ENCODE measurements at places on chromosomes 6 and 20.

DNA sequence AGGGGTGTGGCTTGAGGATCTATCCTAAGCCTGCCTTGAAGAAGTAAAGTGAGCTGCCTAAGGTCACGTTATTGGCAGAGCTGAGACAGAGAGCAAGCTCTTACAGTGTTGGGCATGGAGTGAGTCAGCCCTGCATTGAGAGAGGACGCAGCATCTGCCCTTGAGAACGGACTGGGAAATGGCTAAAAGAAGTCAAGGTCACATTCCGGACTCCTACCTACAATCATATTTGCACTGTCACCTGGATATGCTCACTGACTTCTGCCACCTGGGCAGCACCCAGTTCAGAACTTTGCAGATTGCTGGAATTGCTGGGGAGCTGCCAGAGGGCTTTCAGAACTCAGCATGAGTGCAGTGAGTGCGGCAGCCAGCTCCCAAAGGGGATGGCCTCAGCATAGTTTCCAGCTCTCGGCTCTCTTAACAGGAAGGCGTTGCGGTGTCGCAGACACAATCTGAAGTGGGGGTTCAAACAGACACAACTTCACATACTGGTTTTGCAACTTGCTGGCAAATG is 199.3 kb upstream of the SGK1 start:
- no peak for DNase-seq

DNA sequence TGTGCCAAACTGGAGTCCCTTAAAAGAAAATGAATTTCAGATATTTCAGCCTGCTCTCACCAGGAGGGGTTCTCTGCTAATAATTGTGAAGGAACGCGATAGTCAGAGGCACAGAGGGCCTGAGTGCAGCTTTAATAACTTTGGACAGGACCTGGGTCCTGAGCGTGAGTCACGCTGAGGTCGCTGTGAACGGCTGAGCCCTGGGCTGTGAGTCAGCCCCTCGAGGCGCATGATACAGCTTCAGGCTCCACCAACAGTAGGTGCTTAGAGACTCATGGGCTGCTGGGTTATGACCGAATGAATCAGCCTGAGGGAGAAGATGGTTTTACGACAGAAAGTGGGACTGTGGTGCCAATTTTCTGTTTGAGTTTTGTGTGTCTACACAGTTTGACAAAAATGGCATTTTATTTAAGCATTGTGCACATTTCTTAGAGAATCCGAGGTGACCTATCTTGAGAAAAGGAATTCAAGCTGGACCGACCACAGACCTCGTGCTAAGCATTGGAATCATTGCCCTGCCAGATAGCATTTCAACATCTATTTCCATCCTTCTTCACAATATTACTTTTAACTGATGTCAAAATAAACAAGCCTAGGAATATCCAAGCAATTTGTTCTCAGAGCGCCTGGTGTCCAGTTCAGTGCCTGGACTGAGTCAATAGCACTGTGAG is 183.0 kb downstream of the THBS2 start:
- no peak for DNase-seq

GRCh38 chr20:41649489-41649888 is 31.3 kb upstream of the CHD6 start:
- DNase-seq, result no peak

DNA sequence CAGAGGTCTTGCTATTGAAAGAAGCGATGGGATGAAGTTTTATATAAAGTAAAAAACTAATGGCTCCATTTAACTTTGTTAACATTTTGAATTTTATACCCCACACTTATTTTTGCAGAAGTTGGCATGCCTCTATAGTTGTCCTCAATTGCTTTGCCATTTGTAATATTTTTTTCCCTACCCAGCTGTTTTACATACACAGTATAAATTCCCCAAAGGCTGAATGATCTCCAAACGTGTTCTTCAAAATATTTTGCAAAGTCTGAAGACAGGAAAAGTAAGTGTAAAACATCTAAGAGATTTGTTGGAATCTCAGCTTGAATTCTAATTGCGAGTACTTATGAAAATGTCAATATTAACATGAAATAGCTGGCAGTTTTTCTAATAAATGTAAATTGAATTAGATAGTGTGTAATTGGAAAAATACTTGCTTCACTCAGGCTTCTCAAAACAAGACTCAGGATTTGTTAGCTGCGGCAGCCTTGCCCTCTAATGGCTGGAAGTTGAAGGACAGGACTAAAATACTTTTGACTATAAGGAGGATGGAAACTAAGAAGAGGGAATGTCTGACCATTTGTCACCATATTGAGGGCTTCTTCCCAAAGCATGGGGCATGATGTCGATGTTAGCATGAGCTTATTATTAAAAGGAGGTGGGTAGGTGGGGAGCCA is 226.8 kb downstream of the UST start:
- no peak for DNase-seq

GRCh38 chr6:169310983-169311382 is 57.3 kb upstream of the THBS2 start:
- no peak for DNase-seq

GRCh38 chr6:142569676-142570075 is 267.9 kb downstream of the ADGRG6 start:
- no peak for DNase-seq

- DNase-seq, result no peak
These were observed 37.7 kb downstream of the ADGRF1 start for GRCh38 chr6:47004463-47004862.

DNA sequence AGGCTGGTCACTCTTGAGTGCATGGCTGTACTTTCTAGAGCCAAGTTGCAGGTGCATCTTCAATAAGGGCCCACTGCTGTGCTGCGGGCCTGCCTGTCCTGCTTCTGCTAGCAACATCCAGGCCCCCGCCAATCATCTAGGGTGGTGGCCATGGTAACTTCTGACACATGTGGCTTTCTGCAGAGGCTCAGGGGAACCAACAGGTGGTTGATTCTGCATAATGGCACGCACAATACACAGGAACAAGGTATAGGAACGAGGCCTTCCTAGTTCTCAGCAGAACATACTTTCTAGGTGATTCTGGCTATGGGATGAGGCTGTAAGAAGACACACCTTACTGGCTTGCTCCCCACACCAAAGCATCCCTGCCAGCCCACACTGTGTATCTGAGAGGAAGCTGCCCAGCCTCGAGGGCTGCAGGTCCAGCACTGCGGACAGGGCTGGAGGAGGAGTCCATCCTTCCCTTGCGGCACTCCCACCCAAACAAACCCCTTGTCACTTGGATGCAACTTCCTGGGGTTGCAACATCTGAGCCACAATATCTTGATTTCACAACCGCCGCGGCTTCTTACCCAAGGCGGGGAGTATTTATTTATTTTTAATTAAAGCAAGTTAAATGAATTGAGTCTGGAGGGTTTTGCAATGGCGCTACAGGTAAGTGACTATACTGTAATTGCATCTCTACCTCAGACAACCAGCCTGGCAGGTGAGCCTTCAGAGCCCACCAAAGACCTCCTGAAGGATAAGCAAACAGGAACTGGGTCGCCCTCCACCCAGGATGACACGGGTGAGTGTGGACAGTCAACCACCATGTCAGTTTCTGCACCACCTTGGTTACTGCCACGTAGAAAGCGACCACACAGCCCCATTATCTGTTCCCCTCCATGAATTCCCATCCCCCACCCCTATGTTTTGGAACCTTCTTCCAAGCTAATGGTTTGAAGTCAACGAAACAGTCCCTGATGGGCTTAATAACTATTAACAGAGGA is 49.6 kb downstream of the SULF2 start:
- DNase-seq, result no peak

GRCh38 chr20:13046409-13046808 is 37.6 kb downstream of the SPTLC3 start:
- no peak for DNase-seq

All from DMS 273 treated with DMSO at 0.1 percent for 48 hours (cell line).